ENCODE measurements at places on chromosomes 2 and 18.

DNA sequence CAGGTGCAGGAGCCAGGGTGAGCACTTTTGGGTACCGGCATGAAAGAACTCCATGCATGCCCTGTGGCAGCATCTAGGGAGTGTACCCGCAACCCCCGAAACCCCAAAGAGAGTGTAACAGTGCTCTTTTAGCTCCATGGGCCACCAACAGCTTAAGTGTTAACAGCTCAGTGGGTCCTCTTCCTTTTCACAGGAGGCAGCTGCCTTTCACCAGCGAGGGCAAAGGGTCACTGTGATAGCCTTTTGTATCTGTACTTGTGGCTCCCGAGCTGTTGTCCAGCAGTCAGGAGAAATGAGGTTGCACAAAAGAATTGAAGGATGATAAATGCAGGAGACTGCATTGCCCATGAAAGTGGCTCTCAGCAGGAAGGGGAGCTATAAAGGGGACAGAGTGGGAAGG, 1166.3 kb upstream of the ACVR2A start:
- DNase-seq = no peak

DNA sequence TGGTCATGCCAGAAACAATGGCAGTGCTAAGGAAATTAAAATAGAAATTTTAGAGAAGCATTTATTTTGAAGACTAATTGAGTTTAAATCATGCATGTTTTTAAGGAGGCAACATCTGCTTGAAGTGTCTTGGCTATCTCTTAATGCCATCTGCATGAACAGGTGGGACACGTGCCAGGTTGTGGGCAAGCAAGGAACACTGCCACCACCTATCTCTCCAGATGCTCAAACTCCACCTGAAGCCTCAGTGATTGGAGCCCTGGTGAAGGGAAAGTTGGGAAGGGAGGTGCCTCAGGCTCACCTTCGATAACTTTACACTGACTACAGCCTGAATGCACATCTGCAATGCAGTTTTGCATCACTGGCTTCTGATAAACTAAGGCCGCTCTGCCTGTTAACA, 91.5 kb downstream of the TPGS2 start:
- no peak for DNase-seq

GRCh38 chr18:50090370-50091312, 104.3 kb downstream of the MYO5B start:
- DNase-seq = no peak

GRCh38 chr2:168587307-168587706, 131.2 kb downstream of the CERS6 start:
- no peak for DNase-seq

DNA sequence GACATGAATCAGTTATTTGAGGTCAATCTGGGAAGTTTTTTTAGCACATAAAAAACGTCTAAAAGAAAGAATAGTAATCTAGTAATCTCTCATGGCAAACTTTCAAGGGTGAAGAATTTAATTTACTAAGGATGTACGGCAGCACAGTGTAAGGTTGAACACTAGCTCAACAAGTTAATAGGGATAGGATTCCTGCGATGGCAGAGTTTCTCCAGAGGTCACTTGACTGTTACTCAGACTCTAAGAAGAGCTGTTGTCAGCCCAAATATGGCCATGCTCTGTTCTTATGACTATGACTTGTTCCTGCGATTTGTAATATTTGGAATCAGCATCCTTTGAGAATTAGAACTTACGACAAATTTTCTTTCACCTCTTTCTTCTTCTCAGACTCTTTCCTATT, 553.3 kb upstream of the TNP1 start:
- no peak for DNase-seq

Measured in retina (tissue), 1 donor.